Activated T-helper 9 cell treated with anti-CD3 and anti-CD28 coated beads, Interleukin-2, amount 50 U/mL, for 16 hours (primary cell): ENCODE measurements at places on chromosomes 6 and 20.

DNA sequence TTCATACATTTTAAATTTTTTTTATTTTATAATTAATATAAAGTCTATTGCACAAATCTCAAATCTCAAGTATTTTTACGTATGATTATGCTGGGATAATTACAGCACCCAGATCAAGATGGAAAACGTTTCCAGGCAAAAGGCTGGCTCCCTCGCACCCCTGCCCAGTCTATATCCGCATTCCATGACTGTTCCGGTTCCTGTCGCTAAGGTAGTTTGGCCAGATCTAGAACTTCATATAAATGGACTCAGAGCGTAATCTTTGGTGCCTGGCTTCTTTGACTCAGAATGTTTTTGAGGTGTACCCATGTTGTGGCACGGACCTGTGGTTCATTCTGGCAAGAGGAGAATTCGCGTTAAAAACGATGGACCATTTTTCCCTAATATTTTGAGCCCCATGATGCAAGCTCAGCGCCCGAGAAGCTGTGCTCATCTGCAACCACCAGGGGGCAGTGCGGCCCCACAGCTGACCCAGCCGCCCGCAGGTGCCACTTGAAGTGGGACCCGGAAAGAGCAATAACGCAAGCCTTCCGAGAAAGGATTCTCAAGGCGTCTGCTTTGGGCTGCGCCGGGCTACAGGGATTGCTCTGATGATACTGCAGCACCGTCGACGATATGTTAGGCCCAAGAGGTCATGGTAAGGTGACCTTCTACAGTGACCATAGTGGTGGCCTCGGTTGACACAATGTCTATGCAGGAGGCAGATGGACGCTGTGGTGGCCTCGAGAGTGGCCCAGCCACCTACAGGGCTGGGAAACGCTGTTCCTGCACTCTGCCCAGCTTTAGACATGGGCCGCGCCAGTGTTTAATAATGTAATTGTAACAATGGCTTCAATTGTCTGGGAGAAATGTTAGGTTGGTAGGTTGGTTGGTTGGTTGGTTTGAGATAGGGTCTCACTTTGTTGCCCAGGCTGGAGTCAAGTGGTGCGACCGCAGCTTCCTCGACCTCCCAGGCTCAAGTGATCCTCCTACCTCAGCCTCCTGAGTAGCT, 160.1 kb downstream of the ZMYND8 start:
- peak; percentile 47 for DNase-seq

GRCh38 chr6:143090314-143091044, 29.8 kb downstream of the AIG1 start:
- no peak for DNase-seq

DNA sequence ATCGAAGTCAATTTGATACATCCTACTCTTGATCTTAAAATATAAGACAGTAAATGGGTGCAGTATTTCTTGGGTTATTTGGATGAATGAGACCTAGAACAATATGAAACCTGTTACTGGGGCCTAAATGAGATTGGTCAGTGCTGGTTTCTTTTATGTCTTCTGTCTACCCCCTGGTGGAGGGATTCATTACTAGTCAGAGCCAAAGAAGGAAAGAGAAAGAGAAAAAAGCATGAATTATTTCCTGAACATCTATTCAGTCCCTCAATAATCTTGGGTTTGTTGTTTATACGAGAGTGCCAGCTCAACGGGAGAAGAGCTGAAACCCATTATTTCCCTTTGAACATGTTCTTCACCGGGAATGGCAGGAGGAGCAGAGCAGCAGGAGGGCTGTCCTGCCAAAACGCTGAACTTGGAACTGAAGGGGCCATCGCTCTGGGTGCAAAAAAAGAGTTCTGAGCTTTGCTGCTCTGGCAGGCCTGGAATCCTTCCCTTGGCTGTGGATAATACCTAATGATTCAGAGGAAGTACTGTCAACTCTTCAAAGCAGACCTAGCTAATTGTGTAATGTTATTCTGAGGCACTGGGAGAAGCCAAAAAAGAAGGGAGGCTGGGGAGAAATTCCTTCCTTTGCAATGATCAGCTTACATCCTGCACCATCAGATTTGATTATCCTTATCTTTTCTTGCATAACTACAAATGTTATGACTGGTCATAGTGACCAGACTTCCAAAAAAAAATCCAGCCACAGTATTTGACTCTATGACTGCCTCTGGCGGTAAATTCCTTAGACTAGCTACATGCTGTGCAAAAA, 72.0 kb downstream of the BLOC1S5 start:
- DNase-seq = no peak

- DNase-seq = no peak
These were observed 5.1 kb downstream of the HLA-DMA start for GRCh38 chr6:32947552-32948465.

DNA sequence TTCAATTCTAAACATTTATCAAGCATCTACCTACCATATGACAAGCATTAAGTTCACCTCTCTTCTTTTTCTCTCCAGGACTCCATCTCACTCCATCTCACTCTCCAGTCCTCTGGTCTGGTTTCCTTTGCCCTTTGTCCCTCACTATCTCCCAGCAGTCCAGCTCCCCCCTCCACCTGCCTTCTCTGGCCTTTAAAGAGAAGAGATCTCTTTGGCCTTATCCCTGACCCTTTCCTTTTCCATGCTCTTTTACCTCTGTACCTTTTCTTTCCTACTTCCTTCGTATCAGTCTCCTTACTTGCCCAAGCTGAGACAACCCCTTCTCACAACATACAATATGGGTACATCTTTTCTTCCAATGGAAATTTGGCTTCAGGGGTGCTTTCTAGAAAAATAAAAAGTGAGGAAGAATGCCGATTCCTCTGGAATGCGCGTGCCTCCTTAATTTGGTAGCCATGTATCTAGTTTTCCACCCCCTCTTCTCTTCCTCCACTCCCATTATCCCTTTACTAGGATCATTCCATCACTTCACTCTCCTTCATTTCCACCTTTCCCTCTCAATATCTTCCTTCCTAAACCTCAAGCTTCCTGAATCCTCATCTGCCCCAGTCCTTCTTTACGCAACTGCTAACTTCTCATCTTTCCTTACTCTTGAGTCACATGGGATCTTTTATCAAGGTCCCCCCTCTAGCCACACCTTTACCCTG, 745 bp upstream of the AGPAT1 start:
- no peak for DNase-seq

DNA sequence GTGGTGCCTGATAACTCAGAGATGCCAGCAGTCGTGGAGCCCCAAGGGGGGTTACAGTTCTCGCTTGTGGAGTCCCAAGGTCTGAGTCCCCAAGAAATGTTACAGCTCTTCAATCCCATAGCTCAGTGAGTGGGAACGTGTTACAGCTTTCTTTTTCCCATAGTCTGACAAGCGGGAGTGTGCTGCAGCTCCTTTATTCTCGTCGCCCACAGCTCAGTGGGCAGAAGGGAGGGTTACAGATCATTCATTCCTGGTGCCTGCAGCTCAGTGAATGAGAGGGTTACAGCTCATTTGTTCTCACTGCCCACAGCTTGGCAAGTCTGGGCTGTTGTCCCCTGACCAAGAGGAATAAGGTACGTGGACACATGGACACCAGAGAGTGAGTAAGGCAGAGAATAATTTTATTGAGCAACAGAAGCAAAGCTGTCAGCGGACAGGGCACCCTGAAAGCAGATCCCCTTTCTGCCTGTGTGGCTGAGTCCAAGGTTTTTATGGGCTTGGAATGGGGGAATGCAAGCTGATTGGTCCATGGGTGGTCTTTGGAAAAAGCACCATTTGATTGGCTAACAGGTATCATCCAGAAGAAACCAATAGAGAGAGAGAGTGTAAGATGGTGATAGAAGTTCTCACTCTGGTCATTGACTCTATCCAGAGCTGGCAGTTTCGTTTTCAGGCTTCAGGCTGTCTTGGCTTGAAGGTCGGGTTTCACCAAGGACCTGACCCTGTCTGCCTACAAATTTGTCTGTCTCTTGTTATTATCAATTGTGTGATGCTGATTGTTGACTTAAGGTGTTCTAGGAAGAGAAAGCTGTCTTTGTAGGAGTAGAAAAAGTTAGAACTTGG, 16.4 kb downstream of the RNF217 start:
- no peak for DNase-seq

- no peak for DNase-seq
These were observed 854.0 kb upstream of the CITED2 start for GRCh38 chr6:140228491-140228890.

DNA sequence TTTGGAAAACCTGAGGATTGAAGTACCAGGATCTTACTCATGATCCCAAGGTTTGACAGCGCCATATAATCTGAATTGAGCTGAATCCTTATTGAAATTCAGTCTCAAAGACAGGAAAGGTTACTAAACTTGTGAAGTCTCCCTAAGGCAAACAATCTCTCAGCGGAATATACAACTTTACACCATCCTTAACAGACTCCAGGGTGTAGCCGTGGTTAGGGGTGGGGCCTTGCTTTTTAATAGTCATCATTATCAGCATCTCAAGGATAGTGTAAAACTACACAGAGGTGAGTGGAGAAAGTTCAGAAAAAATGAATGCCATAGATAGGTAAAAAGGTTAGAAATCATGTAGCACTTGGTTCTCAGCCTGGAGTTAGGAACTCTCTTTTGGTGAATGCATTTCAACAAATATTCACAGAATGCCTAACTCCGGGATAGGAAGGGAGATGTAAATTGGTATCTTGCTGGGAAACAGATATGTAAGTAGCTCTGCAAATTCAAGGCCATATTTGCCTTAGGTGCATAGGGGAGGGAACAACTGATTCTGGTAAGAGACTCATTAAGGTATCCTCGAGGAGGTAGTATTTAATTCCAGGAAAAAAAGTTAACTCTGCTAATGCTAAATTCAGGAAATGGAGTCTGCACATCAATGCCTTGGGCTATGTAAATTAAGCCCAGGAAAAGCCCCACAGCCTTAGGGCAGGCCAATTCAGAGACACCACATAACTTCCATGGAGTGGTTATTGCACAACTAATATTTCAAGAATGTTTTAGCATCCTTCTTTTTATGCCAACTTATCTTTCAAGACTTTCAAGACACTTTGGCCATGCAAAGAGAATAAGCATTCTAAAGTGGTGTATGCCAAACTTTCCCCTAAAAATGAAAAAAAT, 61.6 kb downstream of the SNAP25 start:
- DNase-seq = no peak

DNA sequence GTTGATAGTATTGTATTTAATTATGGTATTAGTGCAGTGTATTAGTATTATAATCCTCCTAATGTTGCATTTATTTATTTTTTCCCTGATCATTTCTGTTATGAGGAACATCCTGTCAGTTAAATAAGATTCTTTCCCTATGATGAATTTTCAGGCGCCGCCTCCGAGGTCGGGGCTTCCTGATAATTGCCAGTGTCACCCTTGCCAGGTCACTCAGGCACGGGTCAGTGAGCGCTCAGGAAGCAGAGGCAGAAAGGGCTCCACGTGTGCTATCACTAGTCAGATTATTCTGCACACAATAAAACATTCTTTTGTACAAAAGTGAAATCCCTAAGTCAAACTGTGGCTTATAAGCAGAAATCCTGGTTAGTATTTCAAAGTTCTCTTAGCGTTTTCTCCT, 64.8 kb downstream of the TSHZ2 start:
- no peak for DNase-seq

GRCh38 chr6:39328066-39328465, 5.6 kb upstream of the KCNK16 start:
- no peak for DNase-seq

DNA sequence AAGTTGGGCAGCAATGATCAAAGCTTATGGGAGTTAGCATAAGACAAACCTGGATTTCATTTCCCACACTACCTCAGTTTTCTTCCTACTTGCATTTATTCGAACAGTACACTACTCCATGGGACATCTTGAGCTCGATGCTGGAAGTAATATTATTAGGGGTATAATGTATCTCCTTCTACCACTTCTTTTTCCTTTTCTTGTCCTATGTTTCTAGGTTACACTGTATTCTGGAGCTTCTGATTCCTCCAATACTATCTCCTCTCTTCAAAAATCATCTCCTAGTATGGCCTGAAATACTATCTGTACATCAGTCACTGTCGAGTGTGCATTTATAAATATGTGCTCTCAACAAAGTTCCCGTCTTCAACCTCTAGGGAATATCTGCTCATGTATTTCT, 124.4 kb downstream of the MAP7 start:
- DNase-seq = no peak

DNA sequence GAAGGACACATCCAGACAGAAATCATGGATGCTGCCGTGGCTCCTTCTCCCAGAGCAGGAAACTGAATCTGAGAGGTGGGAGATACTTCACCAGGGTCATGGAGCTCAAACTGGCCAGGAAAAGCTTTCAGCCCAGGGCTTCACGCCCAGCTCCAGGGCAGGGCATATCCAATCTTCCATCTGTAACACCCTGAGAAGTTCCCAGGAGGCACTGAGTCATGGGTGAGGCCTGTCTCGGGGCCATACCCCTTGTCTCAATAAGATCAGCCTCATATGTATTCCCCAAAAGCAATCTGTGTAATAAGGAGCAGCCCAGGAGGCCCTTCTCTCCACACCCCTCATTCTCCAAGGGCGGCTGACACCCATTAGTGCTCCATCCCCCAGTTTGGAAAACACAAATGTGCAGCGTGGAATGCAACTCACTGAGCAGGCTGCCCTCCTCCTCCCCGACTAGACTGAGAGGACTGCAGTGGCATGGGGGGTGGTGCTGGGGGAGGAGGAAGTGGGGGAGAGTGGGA, 439.3 kb upstream of the SULF2 start:
- no peak for DNase-seq

- DNase-seq = no peak
These were observed 5.0 kb upstream of the ADGRF1 start for GRCh38 chr6:47047097-47047478.

DNA sequence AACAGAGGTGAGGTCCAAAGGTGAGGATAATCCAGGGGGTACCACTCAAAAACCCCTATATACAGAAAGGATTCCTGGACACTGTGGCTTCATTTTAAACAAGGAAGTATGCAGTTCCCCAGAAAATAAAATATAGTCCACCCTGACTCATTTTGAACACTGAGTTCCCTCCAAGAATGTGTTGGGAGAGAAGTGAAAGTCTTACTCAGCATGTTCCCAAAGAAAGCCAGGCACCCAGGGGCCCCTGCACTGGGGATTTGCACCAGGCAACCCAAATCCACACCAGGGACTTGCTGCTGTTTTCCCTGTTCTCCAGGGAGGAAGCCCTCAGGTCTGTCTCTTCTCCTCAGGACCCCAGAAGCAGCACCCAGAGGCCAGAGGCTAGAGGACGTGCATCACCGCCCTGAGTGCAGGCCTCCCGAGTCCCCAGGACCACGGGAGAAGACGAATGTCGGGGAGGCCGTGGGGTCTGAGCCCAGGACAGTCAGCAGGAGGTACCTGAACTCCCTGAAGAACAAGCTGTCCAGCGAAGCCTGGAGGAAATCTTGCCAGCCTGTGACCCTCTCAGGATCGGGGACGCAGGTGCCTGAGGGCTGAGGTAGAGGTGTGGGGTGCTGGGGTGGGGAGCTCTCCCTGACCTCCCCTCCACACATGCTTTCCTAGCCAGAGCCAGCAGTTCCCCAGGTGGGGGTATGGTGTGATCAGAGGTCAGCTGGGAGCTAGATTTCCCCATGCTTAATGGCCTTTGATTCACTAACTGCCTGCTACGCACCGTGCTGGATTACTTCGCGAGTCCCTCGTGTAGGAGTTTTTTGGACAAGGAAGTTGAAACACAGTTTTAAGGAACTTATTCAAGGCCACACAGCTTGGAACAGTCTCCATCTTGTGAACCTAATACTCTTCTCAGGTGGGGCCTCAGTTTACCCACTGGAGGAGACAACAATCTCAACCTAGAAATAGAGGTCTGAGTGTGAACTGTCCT, 3.3 kb downstream of the FGD2 start:
- DNase-seq = no peak

GRCh38 chr20:6184086-6184485, 61.3 kb upstream of the FERMT1 start:
- no peak for DNase-seq
